PC-3 (cell line): ENCODE measurements at places on chromosomes 13 and 19. TPM values are rescaled to one million over a fixed set of nuclear protein-coding genes. Genes with fewer than 3 reads are reported as not detected.

- H3K27ac ChIP-seq = no peak overlapping the region
- no peaks in the 10 kb centered on the region for H3K36me3 ChIP-seq
- no peaks in the 10 kb centered on the region for H3K27me3 ChIP-seq
- no peaks in the 10 kb centered on the region for H3K4me1 ChIP-seq
- DNase-seq = peak; percentile 59
Measured at GRCh38 chr13:27997904-27998522, 9.5 kb upstream of the URAD start.

- DNase-seq = peak; percentile 25
- peak overlapping the region; percentile 67 for H3K4me3 ChIP-seq
- peaks cover 7% of the 10 kb centered on the region; the same call in 1 of the 2 replicates for H3K4me1 ChIP-seq
- H3K36me3 ChIP-seq = no peaks in the 10 kb centered on the region
Measured at GRCh38 chr19:47036097-47036651, 12.2 kb downstream of the TMEM160 start.

DNA sequence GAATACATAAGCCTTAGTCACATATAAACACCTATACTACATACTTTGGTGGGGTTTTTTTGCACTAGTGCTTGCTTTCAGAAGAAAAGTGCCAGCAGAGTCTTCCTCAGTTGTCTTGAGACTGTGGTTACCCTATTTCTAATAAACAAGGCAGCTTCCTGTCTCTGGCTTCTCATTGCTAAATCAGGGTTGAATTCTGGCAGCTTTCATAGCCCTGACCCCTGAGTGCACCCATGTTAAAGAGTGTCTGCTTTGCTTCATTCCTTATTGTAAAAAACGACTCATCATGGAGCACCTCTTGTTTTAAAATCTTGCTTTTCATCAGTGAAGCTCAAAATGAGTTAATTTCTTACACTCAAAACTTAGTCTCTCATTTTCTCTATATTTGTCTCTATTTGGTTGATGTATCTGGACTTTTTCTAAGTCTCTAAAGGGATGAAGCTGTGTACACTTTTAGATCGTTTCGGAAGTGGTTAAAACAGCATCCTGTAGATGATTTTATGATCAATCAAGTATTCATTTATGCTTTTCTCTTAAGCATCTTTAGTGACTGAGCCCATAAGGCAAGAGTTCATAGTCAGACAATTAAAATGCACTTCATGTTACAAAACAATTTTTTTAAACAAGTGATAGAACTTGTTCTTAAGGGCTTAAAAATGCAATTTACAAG, 72.1 kb downstream of the KLF12 start:
- no peaks in the 10 kb centered on the region for H3K4me1 ChIP-seq
- H3K27me3 ChIP-seq = no peaks in the 10 kb centered on the region
- H3K27ac ChIP-seq = no peak overlapping the region
- no peak overlapping the region for H3K4me3 ChIP-seq
- H3K36me3 ChIP-seq = no peaks in the 10 kb centered on the region
- no peak for DNase-seq

GRCh38 chr13:95509521-95510310, 42.8 kb upstream of the CLDN10 start:
- H3K27ac ChIP-seq = no peak overlapping the region
- peak; percentile 44 for DNase-seq
- H3K4me1 ChIP-seq = peaks cover 8% of the 10 kb centered on the region; the same call in 1 of the 2 replicates
- no peak overlapping the region for H3K4me3 ChIP-seq

DNA sequence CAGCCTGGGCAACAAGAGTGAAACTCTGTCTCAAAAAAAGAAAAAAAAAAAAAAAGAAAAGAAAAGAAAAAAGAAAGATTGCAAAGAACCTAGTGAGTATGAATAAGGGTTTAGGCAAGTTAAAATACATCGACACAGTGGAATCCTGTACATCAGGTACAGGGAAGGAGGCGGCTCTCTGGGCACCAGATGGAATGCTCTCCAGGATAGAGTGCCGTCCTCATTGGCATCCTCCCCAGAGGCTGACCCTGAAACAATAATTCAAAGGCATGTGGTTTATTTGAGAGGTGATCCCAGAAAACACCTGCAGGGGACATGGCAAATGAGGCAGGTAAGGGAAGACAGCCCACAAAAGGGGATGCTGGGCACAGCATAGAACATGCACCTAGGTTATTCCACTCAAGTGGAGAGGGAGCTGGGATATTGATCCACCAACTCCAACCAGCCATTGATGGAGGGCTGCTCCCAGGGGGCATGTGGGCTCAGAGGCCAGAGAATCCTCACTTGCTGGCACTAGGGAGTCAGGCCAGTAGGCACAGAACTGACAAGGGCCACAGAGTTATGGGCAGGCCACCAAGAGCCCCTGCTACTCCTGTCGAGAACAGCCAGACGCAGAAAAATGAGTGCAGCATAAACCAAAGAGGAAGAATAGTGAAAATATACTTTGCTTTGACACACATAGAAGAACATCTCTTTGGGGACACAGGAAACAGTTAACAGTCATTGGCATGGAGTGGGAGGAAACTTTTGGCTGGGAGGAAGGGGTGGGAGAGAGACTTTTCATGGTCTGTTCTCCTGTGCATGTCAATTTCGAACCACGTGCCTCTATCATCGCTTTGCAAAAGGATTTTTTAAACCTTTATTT, 4.2 kb downstream of the TSPAN16 start:
- no peak overlapping the region for H3K27ac ChIP-seq
- H3K36me3 ChIP-seq = no peaks in the 10 kb centered on the region
- no peaks in the 10 kb centered on the region for H3K4me1 ChIP-seq
- no peak overlapping the region for H3K4me3 ChIP-seq

GRCh38 chr19:44540736-44541135, 11.3 kb upstream of the CEACAM20 start:
- no peaks in the 10 kb centered on the region for H3K27me3 ChIP-seq
- H3K4me1 ChIP-seq = no peaks in the 10 kb centered on the region
- H3K36me3 ChIP-seq = no peaks in the 10 kb centered on the region
- H3K4me3 ChIP-seq = no peak overlapping the region

- DNase-seq = no peak
- peaks cover 43% of the 10 kb centered on the region for H3K4me1 ChIP-seq
- H3K36me3 ChIP-seq = no peaks in the 10 kb centered on the region
- H3K27ac ChIP-seq = peak overlapping the region; percentile 100
Measured at GRCh38 chr13:114067886-114068651, 64.4 kb downstream of the RASA3 start.

DNA sequence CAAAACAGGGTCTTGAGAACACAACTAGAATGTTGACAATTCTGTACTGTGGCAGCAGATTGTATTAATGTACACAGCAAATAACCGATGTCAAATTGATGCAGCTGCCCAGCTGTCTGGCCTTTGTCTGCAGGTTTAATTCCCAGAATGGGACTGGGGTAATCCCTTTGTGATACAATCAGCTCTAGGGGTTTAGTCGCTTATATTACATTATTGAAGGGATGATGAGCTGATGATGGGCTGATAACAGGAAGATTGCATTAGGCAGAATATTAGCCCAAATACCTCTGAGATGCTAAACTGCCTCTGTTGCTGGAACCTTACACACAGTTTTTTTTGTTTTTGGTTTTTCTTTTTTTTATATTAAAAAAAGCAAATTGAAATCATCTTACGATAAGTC, 265.0 kb downstream of the RBM26 start:
- no peak for DNase-seq
- H3K27ac ChIP-seq = no peak overlapping the region
- no peak overlapping the region for H3K4me3 ChIP-seq
- no peaks in the 10 kb centered on the region for H3K36me3 ChIP-seq

DNA sequence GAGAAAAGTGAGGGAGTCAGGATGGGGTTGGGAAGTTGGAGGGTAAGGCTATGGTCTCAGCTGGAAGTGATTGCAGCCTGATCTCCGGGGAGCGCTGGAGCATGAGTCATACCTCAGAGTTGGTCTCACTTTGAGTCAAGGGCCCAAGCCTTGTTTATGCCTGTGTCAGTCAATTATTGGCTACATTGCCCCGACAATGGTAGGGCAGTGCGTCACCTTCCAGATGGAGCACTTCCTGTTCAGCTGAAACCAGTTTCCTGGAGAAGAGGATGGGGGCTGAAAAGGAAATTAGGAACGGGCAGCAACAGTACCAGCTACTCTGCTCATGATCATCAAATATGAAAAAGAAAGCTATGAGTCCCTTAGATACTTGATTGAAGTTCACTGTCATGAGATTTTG, 60.4 kb downstream of the ADGRE1 start:
- H3K27ac ChIP-seq = no peak overlapping the region
- H3K27me3 ChIP-seq = peaks cover 23% of the 10 kb centered on the region; the same call in 1 of the 2 replicates
- peak; percentile 64 for DNase-seq
- no peak overlapping the region for H3K4me3 ChIP-seq

DNA sequence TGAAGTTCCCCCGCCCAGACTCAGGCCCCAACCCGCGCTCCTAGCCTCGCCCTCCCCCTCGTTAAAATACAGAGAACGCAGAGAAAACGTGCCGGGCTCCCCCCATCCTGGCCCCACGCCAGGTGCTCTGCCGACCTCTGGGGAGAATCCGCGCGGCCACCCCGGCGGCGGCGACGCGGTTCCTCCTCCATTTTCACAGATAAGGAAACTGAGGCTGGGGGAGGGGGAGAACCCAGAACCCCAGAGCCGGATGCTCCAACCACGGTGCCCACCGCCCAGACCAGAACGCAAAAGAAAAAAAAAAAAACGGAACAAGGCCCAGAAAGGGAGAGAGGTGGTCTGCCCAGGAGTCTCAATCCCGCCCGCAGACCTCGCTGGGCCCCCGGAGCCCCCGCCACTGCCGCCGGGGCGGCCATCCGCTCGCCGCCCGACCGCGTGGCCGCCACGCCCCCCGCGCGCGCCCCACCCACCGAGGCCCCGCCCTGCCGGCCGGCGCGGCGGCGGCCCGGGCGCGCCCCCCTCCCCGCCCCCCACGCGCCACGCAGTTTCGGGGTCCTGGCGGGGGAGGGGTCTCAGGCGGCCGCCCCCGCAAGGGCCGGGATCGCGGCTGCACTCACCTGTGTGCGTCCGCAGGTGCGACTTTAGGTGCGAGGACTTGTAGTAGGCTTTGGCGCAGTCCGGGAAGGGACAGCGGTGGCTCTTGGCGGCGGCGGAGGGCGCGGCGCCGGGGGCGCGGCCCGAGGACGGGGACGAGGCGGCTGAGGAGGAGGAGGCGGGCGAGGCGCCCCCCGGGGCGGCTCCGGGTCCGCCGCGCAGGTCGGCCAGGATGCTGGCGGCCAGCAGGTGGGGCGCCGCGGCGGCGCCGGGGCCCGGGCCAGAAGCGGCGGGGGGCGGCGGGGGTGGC, 703 bp downstream of the KLF16 start:
- H3K27ac ChIP-seq = no peak overlapping the region
- no peaks in the 10 kb centered on the region for H3K27me3 ChIP-seq
- H3K4me3 ChIP-seq = peak overlapping the region; percentile 94
- DNase-seq = peak; percentile 27
- H3K4me1 ChIP-seq = peaks cover 12% of the 10 kb centered on the region; the same call in 1 of the 2 replicates
- H3K36me3 ChIP-seq = no peaks in the 10 kb centered on the region

- DNase-seq = no peak
- peaks cover 10% of the 10 kb centered on the region for H3K4me1 ChIP-seq
- no peak overlapping the region for H3K4me3 ChIP-seq
- no peaks in the 10 kb centered on the region for H3K36me3 ChIP-seq
- H3K27me3 ChIP-seq = no peaks in the 10 kb centered on the region
Measured at GRCh38 chr19:6668691-6669090, 1.3 kb downstream of the TNFSF14 start.

DNA sequence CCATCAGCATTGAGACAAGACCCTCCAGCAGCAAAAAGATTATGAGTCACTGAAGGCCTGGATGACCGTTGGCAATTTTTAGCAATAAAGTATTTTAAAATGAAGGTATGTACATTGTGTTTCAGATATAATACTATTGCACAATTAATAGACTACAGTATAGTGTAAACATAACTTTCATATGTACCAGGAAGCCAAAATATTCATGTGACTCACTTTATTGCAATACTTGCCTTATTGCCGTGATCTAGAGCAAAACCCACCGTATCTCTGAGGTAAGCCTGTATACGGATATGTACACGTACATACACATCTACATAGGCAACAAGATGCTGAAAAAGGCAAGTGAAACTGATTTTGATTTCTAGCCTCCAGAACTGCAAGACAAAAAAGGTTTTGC, 103.3 kb downstream of the EDNRB start:
- DNase-seq = peak; percentile 42
- H3K27me3 ChIP-seq = no peaks in the 10 kb centered on the region
- peaks cover 5% of the 10 kb centered on the region; the same call in 1 of the 2 replicates for H3K4me1 ChIP-seq
- H3K4me3 ChIP-seq = no peak overlapping the region
- no peaks in the 10 kb centered on the region for H3K36me3 ChIP-seq
- no peak overlapping the region for H3K27ac ChIP-seq

DNA sequence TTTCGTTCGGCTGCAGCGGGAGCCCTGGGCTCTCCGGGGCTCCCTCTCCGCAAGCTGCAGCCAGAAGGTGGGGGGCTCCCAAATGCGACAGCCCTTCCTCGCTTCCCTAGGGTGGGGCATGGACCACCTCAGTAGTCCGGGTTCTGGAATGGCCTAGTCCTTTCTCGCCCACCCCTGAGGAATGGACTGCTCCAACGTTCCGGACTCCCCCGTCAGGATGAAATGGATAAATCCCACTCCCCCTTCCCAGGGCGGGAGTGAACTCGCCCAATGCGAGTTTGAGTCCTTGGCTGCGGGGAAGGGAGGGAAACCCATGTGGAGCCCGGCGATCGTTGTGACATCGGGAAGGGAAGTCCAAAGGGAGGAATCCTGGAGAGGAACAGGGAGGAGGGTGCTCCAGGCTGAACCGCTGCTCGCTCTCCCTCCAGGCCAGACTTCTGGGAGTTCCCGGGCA, 5.5 kb downstream of the HRC start:
- H3K4me1 ChIP-seq = peaks cover 25% of the 10 kb centered on the region
- DNase-seq = peak; percentile 74
- no peaks in the 10 kb centered on the region for H3K36me3 ChIP-seq
- peak overlapping the region; percentile 71 for H3K4me3 ChIP-seq

GRCh38 chr13:28653111-28653510, 5.8 kb upstream of the POMP start:
- no peaks in the 10 kb centered on the region for H3K27me3 ChIP-seq
- no peaks in the 10 kb centered on the region for H3K36me3 ChIP-seq
- H3K27ac ChIP-seq = no peak overlapping the region

Gene SOX1
- total RNA-seq = not detected in 2 replicates

Gene ZNF426
- total RNA-seq = 8.2 and 9.7 TPM in 2 replicates

Gene CADM4
- 13.7 and 15.0 TPM in 2 replicates for total RNA-seq

Gene ZNF878
- total RNA-seq = 0.23 and 1.9 TPM in 2 replicates

Gene HSH2D
- 10.9 and 14.5 TPM in 2 replicates for total RNA-seq

Gene SIGLEC12
- total RNA-seq = not detected in 2 replicates

Gene CFAP97D2
- total RNA-seq = not detected in 2 replicates

Gene PSG3
- not detected in 2 replicates for total RNA-seq

Gene ZNF285
- 0.12 and 0.22 TPM in 2 replicates for total RNA-seq

Gene ZNF526
- 5.1 and 6.1 TPM in 2 replicates for total RNA-seq

Gene KRTDAP
- total RNA-seq = not detected in 2 replicates
